ENCODE measurements at places on chromosomes 7 and 10. TPM values are rescaled to one million over a fixed set of nuclear protein-coding genes. Genes with fewer than 3 reads are reported as not detected.

Gene HSPB1
- polyA plus RNA-seq: 1.4 TPM

Gene CHAT
- not detected for polyA plus RNA-seq

Gene PNLIPRP1
- polyA plus RNA-seq: not detected

Gene MMRN2
- polyA plus RNA-seq: not detected

Gene ADAM22
- 46.3 TPM for polyA plus RNA-seq

Gene ANKRD2
- not detected for polyA plus RNA-seq

Gene TAC1
- polyA plus RNA-seq: 3,985 TPM

Gene PLPP4
- polyA plus RNA-seq: 8.3 TPM

Gene C10orf67
- polyA plus RNA-seq: 0.48 TPM

Gene MINPP1
- 60.0 TPM for polyA plus RNA-seq

Gene CAMK2B
- polyA plus RNA-seq: 67.3 TPM

Gene CPA4
- 8.9 TPM for polyA plus RNA-seq

Gene ZKSCAN1
- polyA plus RNA-seq: 26.6 TPM

Gene IFIT5
- polyA plus RNA-seq: 16.3 TPM

Gene HSPA12A
- polyA plus RNA-seq: 8.4 TPM

Gene PTPN20
- polyA plus RNA-seq: not detected

Gene ZDHHC4
- 52.2 TPM for polyA plus RNA-seq

Gene SYCE1
- not detected for polyA plus RNA-seq

Gene LIPN
- not detected for polyA plus RNA-seq

Gene ADRB1
- polyA plus RNA-seq: not detected

Gene COL1A2
- polyA plus RNA-seq: 2.3 TPM

Gene HOXA2
- polyA plus RNA-seq: not detected

Gene EN2
- not detected for polyA plus RNA-seq

Gene TBRG4
- polyA plus RNA-seq: 75.3 TPM

Gene OR2A12
- polyA plus RNA-seq: not detected

Gene PARD3
- 12.4 TPM for polyA plus RNA-seq

Gene LIPF
- not detected for polyA plus RNA-seq

Gene DGKI
- 15.7 TPM for polyA plus RNA-seq

Gene ASIC3
- polyA plus RNA-seq: 3.3 TPM

Gene WASL
- polyA plus RNA-seq: 22.6 TPM

Gene NSUN6
- 74.6 TPM for polyA plus RNA-seq

Gene CPA2
- polyA plus RNA-seq: 0.41 TPM

Gene PAPOLB
- 0.10 TPM for polyA plus RNA-seq

Gene PROSER2
- polyA plus RNA-seq: 0.20 TPM

Gene IL6
- not detected for polyA plus RNA-seq

Gene TMEM273
- not detected for polyA plus RNA-seq

Gene NEUROD6
- not detected for polyA plus RNA-seq

Gene JAKMIP3
- polyA plus RNA-seq: 5.1 TPM

Gene KCNK18
- polyA plus RNA-seq: not detected

Gene CHST15
- polyA plus RNA-seq: 0.79 TPM

Gene FKBP6
- polyA plus RNA-seq: not detected

Gene ITPRID1
- polyA plus RNA-seq: not detected

Gene MMP21
- polyA plus RNA-seq: not detected

Gene AKR1C2
- polyA plus RNA-seq: 170 TPM

Gene ADO
- polyA plus RNA-seq: 33.2 TPM

Gene MACROH2A2
- 173 TPM for polyA plus RNA-seq

Gene AKR1C4
- not detected for polyA plus RNA-seq

Gene TRIM74
- 1.7 TPM for polyA plus RNA-seq

Gene BAIAP2L1
- polyA plus RNA-seq: not detected

Gene TRAPPC14
- 43.5 TPM for polyA plus RNA-seq

Gene MYL10
- not detected for polyA plus RNA-seq

Gene TMUB1
- polyA plus RNA-seq: 43.9 TPM

Gene STK32C
- polyA plus RNA-seq: 36.2 TPM

Gene TDRD1
- not detected for polyA plus RNA-seq

Gene INMT
- polyA plus RNA-seq: not detected

Gene NPC1L1
- 0.20 TPM for polyA plus RNA-seq

Gene CHN2
- 136 TPM for polyA plus RNA-seq
